Lung (tissue), 17 donors: ENCODE measurements at places on chromosomes 2 and 18. TPM values are rescaled to one million over a fixed set of nuclear protein-coding genes. Genes with fewer than 3 reads are reported as not detected.

The VSNL1 gene
- total RNA-seq, result 6.9 TPM

The AQP12B gene
- total RNA-seq, result 0.15 TPM

The SPR gene
- total RNA-seq, result 11.1 TPM

The NEDD4L gene
- total RNA-seq, result 308 TPM

The NOSTRIN gene
- total RNA-seq, result 29.2 TPM

The NCKAP5 gene
- total RNA-seq, result 10.6 TPM

The UGT1A1 gene
- 0.49 TPM for total RNA-seq

The FRZB gene
- 2.0 TPM for total RNA-seq

The IL18R1 gene
- 35.5 TPM for total RNA-seq

The KCNG2 gene
- total RNA-seq, result 0.80 TPM
